ENCODE measurements at places on chromosomes 5 and 9.

DNA sequence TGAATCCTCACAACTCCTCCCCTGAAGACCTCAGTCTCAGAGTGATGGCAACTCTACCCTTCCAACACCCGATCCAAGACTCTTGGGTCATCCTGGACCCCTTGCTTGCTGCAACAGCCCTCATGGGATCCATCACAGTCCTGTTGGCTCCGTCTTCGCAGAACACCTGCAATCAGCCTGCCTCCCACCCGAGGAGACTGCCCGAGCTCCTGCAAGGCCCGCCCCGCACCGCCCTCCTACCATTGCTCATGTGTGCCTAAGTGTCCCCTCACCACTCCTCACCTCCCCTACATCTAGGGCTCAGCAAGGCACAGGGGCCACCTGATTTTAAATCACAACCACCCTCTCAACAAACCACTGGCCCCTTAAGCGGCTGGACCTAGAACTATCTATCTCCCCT, 5.3 kb downstream of the SEMA4D start:
- DNase-seq, result no peak

GRCh38 chr5:101278011-101278687, 375.1 kb upstream of the ST8SIA4 start:
- no peak for DNase-seq

GRCh38 chr5:98455665-98456064, 317.8 kb upstream of the RGMB start:
- DNase-seq, result no peak

DNA sequence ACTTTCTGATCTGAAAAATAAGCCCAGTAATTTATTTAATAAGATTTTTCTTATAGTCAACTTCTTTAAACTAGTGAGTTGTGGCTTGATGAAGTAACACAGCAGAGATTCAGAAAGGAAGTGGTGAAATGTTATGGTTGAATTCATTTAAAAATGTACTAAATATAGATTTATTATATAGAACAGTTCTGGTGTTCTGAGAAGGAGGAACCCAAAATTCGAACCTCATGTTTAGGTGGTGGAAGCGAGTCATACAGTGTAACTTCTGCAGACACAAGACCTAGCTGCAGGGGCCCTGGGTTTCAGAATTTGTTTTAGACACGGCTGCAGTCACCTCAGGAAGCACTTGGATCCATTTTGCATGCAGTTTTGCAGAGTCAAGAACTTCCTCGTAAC, 188.2 kb downstream of the TRIO start:
- no peak for DNase-seq

DNA sequence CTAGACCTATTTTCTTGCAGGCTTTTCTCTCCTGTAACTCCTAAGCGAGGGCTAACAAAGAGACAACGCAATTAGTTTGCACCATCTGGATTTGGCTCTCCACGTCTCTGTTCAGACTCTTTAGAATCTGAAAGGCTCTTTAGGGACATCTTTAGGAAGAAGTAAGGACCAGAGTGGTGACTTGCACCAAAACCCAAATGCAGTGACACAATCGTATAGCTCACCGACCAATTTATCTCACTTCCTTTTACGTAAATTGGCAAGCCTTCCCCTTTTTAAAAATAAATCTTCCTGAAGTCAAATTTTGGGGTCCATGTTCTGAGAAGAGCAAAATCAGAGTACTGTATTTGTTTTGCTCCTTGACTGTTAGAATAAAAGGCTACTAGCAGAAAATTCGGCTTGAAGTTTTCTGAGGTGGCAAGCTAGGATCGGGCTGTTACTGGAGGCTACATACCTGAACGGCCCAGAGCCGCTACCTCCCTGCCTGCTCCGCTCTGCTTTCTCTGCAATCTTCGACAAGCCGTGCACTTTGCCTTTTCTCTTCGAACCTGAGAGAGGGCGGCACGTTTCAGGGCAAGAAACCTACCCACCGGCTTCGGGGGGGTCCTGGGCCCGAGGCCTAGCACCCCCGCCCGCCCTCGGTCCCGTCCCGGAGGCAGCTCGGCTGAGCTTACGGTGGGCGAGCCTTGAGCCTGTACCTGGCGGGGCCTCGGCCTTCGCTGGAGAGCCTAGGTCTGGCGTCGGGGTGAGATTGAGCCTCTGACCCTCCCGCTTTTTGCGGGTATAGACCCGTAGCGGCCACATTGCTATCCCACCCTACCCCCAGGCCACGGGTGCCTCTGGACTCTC, 537 bp downstream of the MEIKIN start:
- no peak for DNase-seq

GRCh38 chr9:77422969-77423368, 225.2 kb downstream of the GNA14 start:
- DNase-seq, result no peak

DNA sequence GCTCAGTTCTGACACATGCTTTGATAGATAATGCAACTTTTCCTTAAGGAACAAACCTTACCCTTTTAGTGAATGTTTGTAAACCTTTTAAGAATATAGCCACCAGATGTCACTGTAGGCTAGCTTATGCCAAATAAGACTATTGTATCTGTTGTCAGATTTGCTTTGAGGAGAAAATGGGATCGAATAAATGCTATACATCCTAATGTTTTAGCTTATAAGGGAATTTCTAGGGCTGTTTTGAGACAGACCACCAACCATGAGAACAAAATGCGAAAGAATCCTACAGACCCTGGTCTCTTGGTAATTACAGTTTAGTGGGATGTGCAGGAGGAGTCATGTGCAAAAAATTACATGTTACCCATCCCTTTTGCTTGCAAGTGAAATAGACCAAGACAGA, 127.6 kb upstream of the NMUR2 start:
- DNase-seq, result no peak

GRCh38 chr5:132376694-132377641, 7.5 kb downstream of the SLC22A5 start:
- DNase-seq, result no peak

- DNase-seq, result no peak
Measured at GRCh38 chr5:152052470-152052869, 127.8 kb upstream of the GLRA1 start.

DNA sequence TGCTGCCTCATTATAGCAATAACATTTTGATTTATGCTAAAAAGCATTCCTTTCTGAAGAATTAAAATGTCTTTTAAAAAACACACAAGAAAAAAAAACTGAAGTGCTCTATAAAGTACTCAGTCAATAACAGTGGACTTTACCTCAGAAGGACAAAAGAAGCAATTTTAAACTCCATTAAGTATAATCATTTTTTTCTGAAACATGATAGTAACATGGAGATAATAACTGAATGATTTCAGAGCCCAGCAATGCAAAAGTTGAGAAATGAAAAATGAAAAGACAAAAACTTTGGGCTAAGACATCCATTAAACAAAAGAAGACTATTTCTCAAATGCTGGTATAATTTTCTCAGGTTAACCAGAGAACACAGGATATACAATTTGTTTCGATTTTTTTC, 78.7 kb downstream of the RFX3 start:
- no peak for DNase-seq

DNA sequence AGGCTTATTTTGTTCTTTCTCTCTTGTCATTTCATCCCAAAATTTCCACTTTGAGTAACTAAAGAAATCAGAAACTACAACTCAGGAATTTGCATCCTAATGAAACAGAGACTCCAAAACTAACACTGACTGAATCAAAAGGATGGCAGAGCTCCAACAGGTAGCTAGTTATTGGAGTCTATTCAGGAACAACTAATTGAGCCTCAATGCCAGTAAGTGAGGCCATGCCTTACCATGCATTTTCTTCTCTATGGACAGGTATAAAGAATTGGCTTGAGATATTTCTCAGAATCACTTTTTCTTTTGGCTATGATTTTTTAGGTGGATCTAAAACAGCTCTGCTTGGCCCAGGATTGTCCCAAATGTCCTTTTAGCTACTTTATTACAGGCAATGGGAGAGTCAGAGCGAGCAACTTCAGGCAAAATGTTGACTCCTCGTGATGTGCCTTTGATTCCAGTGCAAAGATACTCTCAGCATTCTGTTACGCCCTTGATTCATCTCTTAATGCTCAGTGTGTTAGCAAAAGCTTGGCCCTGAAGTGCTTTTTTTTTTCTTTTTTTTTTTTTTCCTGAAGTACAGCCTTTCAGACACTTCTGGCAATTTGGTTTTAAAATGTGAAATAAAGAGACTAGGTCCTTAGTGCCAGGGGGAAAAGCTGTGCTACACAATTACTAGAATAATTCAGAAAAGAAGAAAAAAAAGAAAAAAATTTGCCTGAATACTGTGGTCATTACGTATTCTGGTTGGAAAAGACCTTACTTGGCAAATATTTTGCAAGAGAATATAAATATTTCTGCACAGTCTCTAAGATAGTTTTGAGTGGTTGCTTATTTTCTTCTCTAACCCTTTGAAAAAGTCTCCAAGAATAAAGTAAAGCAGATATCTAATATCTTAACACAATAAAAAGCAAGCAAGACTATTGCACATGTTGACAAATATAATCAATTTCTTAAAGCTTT, 423.7 kb downstream of the ANXA1 start:
- DNase-seq, result no peak
